ENCODE measurements at places on chromosomes 3 and 15. TPM values are rescaled to one million over a fixed set of nuclear protein-coding genes. Genes with fewer than 3 reads are reported as not detected.

DNA sequence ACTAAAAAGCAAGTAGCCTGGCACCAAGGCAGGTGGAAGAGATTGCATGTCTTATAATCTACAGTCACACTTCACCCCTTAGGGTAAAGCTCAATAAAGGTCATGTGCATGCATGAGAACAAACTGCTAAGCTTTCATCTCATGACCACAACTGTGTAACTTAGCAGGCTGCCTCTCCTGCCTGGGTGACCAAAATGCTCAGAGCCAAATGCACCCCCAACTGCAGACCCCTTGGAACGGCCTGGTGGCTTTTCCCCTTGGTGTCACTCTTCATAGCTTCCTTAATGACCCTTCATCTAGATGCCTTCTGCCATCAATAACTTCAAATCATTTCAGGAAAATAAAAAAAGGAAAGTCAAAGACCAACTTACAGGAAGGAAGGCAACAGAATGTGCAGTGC, 88.1 kb downstream of the ADAMTS17 start:
- no peak for DNase-seq

GOLGA6L7 gene
- total RNA-seq, result not detected

DNA sequence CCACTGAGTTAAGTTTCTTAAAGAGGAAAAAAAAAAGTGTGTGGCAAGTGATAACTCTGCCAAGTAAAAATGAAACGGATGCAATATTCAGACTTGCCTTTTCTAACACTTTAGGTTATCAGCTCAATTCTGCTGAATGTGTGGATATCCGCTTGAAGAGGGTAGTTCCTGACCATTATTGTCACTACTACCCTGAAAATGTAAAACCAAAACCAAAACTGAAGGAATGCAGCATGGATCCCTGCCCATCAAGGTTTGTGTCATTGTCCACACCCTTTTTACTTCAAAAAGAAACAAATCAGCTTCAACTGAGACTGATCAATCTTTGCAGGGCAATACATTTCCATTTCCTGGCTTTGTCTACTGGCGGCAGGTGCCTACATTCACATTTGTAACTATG, 236.1 kb downstream of the ADAMTSL3 start:
- no peak for DNase-seq

A4GNT gene
- total RNA-seq, result not detected

TGM4 gene
- not detected for total RNA-seq

- DNase-seq, result no peak
Measured at GRCh38 chr15:25931851-25932250, 68.7 kb upstream of the ATP10A start.

DNA sequence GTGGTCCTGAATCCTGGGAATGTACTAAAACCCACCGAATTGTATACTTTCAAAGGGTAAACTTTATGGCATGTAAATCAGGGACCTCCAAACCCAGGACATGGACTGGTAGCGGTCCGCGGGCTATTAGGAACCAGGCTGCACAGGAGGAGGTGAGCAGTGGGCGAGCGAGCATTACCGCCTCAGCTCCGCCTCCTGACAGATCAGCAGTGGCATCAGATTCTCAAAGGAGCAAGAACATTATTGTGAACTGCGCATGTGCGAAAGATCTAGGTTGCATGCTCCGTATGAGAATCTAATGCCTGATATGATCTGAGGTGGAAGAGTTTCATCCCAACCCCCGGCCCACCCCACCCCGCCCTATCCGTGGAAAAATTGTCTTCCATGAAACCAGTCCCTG, 22.2 kb downstream of the HEG1 start:
- no peak for DNase-seq

DNA sequence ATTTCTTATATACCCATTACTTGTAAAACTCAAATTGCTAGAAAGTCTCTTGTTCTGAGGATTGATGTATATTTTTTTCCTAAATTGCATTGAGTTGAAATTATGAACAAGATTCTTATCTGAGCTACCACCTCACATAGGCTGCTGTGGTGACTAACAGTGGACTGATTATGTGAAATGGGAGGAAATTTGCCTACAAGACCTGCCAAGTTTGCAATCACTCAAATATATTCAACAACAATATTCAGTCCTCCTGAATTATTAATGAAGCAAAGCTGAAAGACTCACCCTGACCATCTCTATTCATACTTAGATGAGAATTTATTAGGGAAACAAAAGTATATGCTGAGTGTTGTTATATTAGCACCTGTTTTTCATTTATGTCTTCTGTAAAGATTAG, 412.6 kb upstream of the SEMA6D start:
- DNase-seq, result no peak

GRCh38 chr15:59424616-59425015, 13.4 kb upstream of the FAM81A start:
- DNase-seq, result no peak

DNA sequence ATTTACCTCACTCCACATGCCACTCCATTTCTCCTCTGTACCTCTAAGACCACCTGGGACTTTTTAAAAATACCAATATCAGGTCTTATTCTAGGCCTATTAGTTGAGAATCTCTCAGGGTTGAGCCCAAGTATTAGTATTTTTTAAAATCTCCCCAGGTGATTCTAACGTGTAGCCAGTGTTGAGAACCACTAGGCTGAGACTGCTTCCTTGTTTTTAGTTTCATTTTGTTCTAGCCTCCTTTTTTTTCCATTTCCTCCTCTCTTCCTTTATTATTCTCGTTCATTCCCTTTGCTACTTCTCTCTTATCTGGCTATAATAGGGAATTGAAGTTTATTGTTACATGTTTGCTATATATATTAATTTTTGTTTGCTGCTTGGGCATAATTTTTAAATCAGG, 217.8 kb upstream of the CD96 start:
- no peak for DNase-seq

CLRN1 gene
- not detected for total RNA-seq

MITF gene
- 25.3 TPM for total RNA-seq

All from HFFc6 (cell line).